ENCODE measurements at places on chromosomes 11 and 22.

GRCh38 chr11:65468874-65469333, 29.9 kb upstream of the MALAT1 start:
- DNase-seq = peak; percentile 95

GRCh38 chr22:21712751-21713427, 22.7 kb downstream of the YPEL1 start:
- DNase-seq = peak; percentile 69

- no peak for DNase-seq
Observed at GRCh38 chr22:30488121-30488520, 16.3 kb upstream of the SEC14L3 start.

DNA sequence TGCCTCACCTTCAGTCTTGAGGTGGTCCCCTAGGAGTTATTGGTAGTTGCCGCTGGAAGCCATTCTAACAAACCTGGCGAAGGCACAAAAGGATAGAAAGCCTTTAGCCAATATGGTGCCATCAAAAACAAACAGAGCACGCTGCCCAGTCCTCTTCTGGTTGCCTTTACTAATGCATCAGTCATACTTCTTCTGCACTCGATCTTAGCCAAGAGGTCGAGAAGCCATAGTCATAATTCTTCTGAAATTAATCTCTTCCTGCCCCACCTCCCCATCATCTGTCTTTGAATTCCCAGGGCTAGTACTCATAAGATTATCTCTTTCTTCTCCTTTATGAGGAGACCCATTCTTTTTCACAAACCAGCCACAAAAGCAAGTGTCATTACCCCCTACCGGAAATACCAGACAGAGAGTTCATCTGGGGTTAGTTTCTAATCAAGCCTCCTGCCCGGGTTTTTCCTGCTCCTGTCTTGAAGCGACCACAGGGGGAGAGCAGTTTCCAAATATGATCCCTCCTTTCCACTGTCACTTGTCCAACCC, 21.4 kb upstream of the EHF start:
- DNase-seq = peak; percentile 52

- no peak for DNase-seq
Observed at GRCh38 chr22:46115388-46115678, 35.0 kb upstream of the PPARA start.

- no peak for DNase-seq
Observed at GRCh38 chr11:56916587-56916986, 72.1 kb upstream of the OR5AK2 start.

- no peak for DNase-seq
Observed at GRCh38 chr11:132920451-132921096, 611.7 kb downstream of the OPCML start.

- no peak for DNase-seq
Observed at GRCh38 chr11:112290493-112290850, 29.8 kb upstream of the PLET1 start.

DNA sequence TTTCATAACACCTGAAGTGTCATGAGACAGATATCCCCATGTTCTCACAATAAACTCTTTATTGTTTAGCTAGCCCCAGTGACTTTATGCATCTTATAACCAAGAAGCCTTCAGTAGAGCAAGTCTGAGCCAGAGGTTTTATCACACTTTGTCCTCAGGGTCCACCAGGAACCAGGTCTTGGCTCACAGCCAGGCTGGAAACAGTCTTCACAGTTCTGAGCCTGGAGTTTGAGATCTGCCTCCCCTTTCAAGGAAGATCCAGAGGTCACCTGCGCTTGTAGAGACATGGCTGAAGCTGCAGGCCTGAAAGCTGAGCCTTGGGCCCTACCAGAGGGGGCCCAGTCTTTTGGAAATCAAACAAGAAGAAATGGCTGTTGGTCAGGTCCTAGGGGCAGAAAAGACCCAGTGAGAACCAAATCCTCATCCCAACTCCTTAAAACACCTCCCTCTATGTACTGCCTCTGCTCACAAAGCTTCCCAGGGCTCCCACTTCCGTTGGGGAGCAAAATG, 3.5 kb downstream of the RRP8 start:
- no peak for DNase-seq

DNA sequence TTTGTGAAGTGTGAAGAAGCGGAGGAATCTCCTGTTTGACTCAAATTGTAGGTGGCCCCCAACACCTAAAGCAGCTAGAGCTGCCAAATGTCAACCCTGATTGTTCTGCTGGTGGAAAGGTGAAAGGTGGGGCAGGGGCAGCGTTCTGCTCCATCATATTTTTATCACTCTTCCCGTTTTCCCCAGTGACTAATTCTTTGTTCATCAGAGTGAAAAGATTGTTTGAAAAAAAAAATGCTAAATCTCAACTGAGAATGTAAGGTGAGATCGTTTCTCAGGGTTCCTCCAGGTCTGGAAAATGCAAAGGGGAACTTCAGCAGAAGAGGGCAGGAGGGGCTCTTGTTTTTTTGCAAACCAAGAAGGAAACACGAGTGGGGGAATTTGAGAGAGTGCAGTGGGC, 137.7 kb downstream of the MN1 start:
- DNase-seq = no peak

GRCh38 chr22:44063462-44064371, 39.6 kb downstream of the PARVB start:
- no peak for DNase-seq

DNA sequence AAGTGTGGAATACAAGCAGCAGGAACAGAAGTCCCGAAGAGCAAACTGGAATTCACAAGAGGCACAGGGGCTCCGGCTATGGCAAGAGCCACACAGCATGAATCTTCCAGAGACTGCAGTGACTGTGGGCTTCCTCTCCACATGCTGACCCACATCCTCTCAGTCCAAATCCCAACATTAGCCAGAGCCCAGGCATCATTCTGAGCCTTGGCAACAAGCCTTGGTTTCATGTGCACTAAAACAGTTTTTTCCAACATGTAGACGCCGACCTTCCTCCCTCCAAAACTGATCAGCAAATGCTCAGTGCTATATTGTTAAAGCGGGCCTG, 91.7 kb upstream of the CSNK2A3 start:
- no peak for DNase-seq

- DNase-seq = no peak
Observed at GRCh38 chr11:116882386-116882785, 45.0 kb upstream of the APOA1 start.

- DNase-seq = no peak
Observed at GRCh38 chr11:14336507-14337503, 22.2 kb downstream of the RRAS2 start.

DNA sequence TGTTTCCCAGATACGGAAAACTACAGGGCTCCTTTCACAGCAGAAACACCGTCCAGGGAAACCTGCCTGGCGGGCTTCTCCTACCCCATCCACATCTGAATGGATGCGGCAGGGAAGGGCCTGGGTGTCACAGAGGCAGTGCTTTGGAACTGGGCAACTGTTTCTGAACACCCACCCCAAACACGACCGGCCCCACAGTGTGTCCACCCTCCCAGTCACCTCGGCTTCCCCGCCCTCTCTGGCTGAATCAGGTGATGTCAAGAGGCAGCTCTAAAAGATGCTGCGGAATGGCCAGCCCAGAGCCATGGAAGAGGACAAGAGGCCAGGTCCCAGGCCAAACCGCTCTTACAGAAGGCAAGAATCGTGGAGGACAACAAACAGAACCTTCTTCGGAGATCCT, 22.0 kb downstream of the IFT27 start:
- DNase-seq = no peak

- no peak for DNase-seq
Observed at GRCh38 chr22:17314487-17314886, 54.8 kb upstream of the CECR2 start.

DNA sequence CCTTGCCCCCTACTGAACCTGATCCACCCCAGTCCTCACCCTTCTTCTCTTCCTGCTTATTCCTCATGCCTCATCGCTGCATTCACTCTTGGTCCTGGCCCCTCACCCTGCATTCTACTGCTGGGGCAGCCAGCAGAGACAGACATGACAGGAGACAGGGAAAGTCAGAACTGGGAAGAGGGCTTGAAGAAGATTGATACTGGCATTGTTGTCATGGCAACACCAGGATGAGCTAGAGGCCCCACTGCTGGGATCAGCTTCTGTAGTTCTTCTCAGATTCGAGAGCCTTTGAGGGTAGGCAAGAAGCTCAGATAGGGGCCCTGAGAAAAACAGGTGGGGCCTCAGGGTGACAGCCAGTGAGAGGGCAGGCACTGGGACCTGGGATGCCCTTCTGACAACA, 264.3 kb downstream of the MIAT start:
- no peak for DNase-seq

DNA sequence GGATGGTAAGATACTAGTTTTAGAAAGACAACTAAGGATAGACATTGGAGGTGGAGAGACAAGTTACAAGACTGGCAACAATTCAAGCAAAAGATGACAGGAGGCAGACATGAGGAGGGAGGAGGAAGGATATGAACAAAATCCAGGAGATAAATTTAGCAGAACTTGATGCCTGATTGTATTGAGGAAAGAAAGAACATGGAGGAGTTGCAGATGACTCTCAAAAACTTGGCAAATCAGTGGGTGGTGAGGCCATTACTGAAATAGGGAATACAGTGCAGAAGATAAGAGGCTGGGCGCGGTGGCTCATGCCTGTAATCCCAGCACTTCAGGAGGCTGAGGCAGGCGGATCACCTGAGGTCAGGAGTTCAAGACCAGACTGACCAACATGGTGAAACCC, 2.7 kb upstream of the UPB1 start:
- DNase-seq = no peak

- no peak for DNase-seq
Observed at GRCh38 chr11:80970037-80970436, 1529.2 kb upstream of the TENM4 start.

- no peak for DNase-seq
Observed at GRCh38 chr11:105152021-105152512, 12.5 kb upstream of the CARD18 start.

DNA sequence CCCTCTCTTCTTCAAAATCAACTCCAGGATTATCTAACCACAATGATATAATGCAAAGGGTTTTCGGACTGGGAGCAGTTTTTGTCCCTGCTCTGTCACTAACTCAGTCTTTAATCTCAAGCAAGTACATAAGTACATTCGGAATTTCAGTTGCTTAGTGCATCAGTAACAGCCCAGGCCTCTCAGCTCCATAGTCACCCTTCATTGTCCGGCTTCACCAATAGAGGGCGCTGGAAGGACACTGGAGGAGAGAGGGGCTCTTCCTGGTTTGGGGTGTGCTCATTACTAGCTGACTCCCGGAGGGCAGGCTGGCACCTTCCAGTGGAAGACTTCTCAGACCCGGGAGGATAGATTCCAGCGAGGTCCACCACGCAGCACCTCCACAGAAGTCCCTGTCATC, 90.4 kb upstream of the PDGFD start:
- peak; percentile 40 for DNase-seq

GRCh38 chr11:59898650-59899049, 20.1 kb downstream of the OOSP3 start:
- DNase-seq = no peak

- no peak for DNase-seq
Observed at GRCh38 chr22:33873186-33873585, 47.1 kb downstream of the LARGE1 start.

DNA sequence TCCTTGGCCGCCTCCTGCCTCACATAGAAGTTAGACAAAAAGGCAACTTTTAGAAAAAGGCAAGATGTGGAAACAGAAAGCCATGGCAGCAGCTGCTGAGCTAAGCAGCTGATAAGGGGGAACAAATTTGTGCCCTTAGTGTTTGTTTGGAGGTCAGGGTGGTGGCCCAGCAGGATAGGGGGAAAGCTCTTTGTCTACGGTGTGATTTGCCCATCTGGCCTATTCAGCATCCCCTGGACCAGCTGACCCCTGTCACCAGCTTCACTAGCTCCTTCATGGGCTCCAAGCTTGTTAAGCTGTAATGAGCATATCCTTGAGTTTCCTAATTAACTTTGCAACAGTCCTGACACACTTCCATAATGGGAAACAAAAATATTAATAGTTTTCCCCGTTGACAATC, 5.9 kb upstream of the ME3 start:
- no peak for DNase-seq

DNA sequence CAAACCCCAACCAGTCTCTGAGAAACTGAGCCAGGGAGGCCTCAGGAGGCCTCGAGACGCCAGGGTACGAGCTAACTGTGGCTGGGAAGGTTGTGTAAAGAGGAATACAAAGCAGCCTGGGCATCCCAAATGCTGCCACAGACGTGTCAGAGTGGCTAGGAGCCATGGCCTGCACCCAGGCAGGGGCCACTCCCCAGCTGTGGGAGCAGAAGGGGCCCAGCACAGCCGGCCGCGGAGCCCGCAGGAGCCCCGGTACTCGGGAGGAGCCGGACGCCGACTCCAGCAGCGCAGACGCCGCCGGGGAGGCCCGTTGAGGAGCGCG, 349.8 kb upstream of the B3GAT1 start:
- no peak for DNase-seq

DNA sequence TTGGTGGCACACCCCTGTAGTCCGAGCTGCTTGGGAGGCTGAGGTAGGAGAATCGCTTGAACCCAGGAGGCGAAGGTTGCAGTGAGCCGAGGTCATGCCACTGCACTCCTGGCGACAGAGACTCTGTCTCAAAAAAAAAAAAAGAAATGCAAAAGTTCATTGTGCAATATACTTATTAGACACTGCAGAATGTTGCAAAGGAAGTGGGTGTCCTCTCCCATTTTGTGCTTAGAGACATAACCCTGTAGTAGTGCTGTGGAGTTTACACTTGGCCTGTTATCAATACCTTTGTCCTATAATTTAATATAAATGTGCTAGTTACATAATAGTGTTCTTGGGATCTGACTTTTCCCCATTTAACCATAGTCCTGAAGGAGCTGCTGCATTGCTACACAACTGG, 9.4 kb downstream of the BCL2L13 start:
- no peak for DNase-seq

DNA sequence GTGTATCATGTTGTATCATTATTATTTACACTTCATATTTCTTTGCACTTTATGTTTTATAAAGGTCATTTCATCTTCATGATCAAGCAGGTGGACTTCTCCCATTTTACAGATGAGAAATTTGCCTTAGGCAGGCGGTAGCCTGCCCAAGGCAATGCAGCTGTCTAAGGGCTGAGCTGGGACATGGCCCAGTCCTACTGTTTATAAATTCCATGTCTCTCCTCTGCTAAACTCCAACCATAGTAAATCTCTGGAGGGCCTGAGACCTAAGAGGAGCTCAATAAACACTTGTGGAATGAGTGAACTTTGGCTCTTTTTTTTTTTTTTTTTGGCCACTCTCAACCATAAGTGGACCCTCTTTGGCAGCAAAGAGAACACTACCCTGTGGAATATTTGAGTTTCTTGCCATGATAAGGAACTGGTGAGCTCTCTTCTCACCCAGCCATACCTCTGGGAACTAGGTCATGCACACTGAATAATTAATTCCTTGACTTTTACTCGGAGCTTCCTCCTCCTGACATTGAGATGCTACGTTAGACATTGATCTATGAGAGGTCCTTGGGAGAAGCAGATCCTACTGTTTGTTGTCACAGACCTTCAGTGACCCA, 29.9 kb downstream of the MICAL2 start:
- DNase-seq = no peak
